Activated naive CD8-positive, alpha-beta T cell treated with anti-CD3 and anti-CD28 coated beads, Interleukin-2, amount 50 U/mL, for 16 hours (primary cell): ENCODE measurements at places on chromosomes 5 and 9.

GRCh38 chr5:8907168-8907868, 638.6 kb downstream of the SEMA5A start:
- no peak for DNase-seq

DNA sequence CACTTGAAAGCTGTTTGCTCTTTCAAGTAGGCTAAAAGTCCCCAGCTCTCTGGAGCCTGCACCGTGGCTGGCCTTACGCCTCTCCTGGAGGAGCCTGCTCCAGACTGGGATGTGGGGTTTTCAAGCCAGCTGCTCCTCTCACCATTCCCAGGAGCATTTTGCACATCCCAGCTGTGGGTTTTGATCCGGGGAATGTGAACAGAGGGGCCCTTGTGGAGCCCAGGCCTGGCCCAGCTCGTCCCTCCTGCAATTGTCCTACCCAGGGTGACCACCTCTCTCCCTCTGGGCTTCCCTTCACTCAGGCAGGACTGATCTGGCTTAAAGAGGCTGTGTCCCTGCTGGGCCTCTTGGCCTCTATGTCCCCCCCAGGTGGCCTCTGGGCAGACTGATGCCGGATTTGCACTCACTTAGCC, 32.5 kb upstream of the TIFAB start:
- no peak for DNase-seq

GRCh38 chr5:149549461-149550267, 1.6 kb downstream of the CSNK1A1 start:
- DNase-seq, result no peak

- no peak for DNase-seq
Measured at GRCh38 chr5:113183694-113184093, 207.1 kb downstream of the DCP2 start.

GRCh38 chr9:25374281-25374680, 304.0 kb downstream of the TUSC1 start:
- no peak for DNase-seq

GRCh38 chr5:59673438-59674058, 220.0 kb downstream of the PDE4D start:
- no peak for DNase-seq

DNA sequence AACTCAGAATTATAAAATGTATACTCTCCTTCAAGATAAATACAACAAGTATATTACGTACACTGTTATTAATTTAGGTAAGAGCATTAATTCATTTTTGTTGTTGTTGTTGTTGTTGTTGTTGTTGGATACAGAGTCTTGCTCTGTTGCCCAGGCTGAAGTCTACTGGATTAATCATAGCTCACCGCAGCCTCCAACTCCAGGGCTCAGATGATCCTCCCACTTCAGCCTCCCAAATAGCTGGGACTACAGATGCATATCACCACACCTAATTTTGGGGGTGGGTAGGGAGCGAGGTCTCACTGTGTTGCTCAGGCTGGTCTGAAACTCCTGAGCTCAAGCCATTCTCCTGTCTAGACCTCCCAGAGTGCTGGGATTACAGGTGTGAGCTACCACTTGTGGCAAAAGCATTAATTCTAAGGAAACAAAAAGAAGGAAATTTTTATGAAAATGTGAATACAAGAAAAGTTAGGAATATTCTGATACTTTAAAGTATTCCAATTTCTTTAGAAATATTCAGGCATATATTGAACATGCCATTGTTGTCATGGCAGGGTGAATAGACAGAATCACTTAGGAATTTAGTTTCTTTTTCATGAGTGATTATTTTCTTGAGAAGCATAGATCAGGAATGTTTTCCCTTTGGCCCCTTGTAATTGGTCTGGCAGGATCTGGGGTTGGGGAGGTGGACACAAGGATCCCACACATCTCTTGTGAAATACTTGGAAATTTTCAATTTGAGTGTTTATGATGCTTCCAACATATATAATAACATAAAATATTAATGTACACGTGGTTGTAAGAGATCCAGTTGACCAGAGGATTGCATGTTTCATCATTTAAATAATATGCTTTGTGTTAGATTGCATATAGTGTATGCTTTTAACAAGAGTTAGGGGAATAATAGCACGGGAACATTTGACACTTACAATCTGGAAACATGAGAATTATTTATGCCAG, 263.6 kb downstream of the FANCC start:
- DNase-seq, result no peak

DNA sequence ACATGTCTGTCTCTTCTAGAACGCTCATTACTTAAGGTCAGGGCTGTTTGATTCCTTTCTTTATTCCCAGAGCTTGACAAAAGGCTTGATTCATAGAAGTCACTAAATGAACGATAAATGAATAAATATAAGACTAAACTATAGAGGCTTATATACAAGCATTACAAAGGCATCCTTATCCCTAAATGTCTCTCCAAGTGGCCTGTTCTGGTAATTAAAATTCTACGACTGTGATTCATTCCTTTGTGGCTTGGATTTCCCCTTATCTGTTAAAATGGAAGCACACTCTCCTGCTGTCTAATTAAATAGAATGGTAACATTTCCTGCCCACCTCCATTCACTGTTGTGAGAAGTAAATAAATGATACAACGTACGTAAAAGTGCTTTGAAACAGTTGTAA, 49.5 kb downstream of the C7 start:
- DNase-seq, result no peak

GRCh38 chr9:130003943-130004552, 38.9 kb downstream of the FNBP1 start:
- no peak for DNase-seq

- no peak for DNase-seq
Measured at GRCh38 chr9:130112538-130113151, 58.9 kb downstream of the GPR107 start.

- no peak for DNase-seq
Measured at GRCh38 chr5:35129276-35129675, 81.5 kb upstream of the AGXT2 start.

DNA sequence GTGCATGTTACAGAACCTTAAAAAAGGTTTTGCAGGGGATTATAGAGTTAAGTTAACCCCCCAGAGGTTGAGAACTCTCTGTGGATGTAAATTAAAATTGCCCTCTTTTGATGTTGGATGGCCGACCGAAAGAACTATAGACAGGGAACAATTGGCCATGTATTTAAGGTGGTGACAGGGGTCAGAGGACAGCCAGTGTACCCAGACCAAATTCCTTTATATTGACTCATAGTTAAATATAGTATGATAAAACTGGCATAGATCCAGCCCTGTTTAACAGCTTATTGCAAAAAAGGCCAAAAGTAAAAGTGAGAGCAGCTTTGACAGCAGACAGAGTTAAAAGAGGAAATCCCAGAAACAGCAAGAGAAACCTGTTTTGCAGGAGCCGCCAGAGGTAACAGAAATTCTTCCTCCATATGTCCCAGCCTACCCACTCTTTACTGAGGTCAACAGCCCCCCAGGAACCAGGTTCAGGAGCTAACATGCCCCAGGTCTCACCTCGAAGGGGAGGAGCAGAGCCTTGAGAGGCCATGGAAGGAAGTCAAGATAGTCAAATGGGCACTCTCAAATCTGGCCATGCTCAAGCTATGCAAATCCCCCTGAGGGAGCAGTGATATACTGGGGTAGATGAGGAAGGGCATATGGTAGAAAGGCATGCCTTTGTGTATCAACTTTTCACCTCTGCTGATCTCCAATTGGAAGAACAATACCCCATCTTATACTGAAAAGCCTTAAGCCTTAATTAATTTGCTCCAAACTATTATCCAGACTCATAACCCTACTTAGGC, 156.4 kb upstream of the COX7C start:
- no peak for DNase-seq

GRCh38 chr9:116691607-116692006, 4.5 kb downstream of the TRIM32 start:
- DNase-seq, result no peak

DNA sequence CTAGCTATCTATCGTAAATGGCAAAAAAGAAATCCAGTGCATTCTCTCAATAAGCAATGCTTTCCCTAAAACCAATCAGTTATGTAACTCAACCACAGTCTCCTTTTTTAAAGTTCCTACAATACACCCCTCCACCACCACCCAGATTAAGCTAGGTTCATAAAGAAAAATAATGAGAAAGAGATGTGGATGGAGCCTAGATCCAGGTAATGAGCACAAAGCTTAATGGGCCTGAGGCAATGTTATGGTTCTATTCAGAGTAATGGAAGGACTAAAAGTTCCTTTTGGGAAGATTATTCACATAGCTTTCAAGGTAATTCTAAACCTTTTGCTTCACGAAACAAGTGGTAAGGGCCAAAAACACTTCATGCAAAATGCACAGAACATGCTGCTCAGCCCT, 113.5 kb downstream of the MPDZ start:
- no peak for DNase-seq

DNA sequence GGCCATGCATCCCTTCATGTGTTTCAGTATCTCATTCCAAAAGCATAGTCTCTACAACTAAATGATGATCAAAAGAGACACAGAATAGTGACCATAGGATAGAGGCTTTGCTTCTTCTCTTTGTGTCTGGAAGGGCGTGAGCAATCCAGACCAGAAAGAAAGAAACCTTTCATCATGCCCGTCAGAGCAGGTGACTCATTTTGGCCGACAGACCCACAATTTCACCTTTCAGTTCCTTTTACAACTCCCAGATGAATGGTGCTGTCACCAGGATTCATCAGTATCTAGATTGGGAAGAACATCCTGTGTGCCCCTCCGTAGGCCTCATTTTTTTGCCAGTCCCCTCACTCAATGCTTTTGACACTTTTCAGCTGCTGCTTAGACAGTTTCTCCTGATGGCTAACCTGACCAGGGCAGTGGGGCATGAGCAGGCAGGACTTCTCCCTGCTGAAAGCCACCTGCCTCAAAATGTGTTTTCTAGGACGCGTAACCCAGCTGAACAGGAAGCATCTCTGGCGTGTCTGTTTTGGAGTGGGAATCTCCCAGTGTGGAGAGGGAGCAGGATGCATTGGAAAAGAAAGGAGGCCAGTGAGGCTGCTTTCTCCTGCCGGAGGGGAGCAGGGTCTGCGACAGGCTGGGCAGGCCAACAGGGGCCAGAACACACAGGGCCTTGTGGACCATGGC, 21.2 kb downstream of the ABLIM3 start:
- no peak for DNase-seq

DNA sequence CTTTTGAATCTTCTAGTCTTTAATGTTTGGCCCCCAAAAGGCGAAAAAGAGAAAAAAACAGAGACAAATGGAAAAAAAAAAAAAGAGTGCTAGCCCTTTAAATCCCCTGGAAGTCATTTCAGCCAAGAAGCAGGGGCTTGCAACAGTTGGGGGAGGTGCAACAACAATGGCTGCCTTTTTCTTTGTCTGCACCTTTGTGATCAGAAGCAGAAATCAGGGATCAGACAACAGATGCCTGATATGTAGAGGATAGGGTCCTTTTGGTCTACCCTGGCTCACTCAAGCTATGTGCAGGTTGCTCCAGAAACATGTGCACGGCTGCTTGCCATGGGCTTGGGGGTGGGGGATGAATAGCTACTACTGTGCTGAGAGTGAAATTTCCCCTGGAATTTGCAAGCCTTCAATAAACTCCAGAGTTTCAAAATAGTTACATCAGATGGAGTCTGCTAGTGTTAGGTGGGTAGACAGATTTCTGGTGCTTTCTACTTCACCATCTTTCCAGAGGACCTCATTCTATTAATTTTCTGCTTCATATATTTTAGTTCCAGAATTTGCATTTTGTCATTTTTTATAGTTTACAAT, 150.9 kb downstream of the FGF18 start:
- no peak for DNase-seq

GRCh38 chr5:170597109-170597751, 93.4 kb downstream of the KCNIP1 start:
- DNase-seq, result no peak

GRCh38 chr5:125559296-125559695, 812.9 kb upstream of the ZNF608 start:
- no peak for DNase-seq

DNA sequence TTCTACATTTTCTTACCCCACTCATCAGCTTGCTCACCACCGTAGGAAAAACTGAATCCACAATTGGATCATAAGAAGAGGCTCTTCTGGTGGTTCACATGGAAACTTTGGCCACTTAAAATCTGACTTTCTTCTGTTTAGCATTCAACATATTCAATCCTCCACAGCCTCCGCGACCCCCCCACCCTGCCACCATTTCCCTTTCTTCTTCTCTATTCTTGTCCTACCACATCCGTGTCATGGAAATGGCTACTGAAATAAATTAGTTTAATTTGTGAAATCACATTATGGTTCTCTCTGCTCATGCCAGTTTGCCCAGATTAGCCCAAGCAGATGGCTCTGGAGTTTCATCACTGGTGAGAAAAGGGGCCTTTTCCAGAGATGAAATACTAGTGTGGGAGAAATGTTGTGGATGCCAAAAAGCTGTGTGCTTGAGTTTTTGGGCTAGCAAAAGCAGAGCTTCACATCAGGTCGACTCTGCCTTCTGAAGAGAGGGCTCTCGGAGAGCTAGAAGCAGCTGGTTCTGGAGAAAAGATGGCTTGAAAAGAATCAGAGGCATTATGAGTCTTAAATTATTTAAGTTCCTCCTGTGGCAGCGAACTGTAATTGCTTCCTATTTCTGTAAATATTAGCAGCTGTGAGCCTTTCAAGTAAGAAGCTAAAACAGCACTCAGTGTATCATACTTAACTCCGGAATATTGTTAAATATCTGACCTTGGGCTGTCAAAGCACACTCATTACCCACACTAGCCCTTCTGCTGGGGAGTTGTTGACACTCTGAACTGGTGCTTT, 107.1 kb downstream of the MAT2B start:
- DNase-seq, result no peak

DNA sequence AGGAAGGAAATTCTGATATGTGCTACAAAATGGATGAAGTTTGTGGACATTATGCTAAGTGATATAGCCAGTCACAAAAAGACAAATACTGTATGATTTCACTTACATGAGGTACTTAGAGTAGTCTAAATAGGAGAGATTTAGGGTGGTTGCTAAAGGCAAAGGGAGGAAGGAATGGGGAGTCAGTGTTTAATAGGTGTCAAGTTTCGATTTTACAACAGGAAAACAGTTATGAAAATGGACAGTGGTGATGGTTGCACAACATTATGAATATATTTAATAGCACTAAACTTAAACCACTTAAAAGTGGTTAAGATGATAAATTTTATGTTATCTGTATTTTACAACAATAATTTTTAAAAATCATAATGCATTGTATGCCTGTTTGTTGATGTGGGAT, 40.4 kb upstream of the ECM2 start:
- no peak for DNase-seq

GRCh38 chr9:82560036-82560435, 502.9 kb downstream of the RASEF start:
- no peak for DNase-seq

- DNase-seq, result no peak
Measured at GRCh38 chr5:10761933-10762775, 1.1 kb upstream of the DAP start.

- DNase-seq, result no peak
Measured at GRCh38 chr9:99373912-99374311, 151.8 kb downstream of the SEC61B start.

GRCh38 chr5:178112545-178112944, 787 bp upstream of the N4BP3 start:
- no peak for DNase-seq

- no peak for DNase-seq
Measured at GRCh38 chr5:86974955-86975354, 292.7 kb upstream of the RASA1 start.

DNA sequence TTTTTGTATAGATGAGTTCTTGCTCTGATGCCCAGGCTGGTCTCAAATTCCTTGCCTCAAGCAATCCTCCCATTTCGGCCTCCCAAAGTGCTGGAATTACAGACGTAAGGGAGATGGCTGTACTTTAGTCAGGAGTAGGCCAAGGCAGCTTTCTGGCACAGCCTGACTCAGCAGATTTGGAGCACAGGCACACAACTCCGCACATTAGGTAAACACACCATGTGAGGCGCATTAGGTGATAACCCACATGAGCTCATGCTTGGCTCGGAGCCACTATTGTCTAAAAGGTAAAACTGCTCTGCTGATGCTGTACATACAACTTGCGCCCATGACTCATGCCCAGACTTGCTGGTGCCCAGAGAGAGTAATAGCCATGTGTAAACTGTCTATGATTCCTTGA, 1157.9 kb downstream of the TAF11L14 start:
- DNase-seq, result no peak
